ENCODE measurements at places on chromosomes 7 and 10.

DNA sequence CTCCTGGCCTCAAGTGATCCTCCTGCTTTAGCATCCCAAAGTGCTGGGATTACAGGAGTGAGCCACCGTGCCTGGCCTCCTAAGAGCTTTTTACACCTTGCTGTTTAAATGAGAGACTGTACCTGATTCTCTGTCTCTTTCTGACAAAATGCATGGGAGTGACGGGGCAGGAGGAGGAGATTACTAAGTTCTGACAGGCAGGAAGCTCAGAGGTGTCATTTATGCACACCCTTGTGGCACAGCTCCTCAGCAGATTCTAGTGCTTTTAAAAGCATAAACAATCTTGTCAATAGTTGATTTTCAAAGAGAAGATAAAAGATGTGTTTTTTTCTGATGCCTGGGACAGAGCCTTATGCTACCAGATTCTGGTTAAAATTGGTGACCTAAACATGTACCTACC is 39.7 kb upstream of the STEAP4 start:
- no peak for DNase-seq

DNA sequence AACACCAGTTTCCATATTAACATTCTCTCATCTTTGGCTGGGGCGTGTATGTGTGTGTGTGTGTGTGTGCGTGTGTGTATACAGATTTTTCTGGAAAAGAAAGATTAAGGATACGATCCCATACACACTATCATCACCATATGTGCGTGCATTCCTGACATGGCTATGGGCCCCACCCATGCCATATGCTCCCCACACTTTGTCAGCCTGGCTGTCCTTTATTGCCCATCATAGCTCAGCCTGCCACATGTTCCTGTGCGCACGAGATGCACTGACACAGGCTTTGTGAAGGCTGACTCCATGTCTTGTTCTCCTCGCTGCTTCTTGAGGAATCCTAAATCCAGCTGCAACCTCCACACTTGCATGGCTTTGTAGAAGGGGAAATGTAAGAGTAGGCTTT is 984.1 kb downstream of the LRMDA start:
- DNase-seq, result no peak

DNA sequence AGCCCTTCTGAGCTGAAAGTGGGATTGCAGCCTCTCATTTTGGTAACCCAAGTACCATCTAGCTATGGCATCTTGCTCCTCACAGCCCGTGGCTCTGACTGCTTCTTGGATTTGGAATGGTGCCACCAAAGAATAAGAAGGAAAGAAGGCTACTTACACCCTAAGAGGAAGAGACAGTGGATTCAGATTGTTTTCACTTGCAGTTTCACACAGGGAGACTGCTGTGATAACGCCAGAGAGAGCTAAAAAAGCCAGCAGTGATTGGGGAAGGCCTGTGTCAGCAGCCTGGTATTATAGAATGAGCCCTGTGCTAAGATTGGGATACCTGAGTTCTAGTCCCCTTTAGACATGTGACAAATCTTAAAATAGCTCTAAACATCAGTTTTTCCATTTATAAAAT is 3.6 kb upstream of the LRRC4 start:
- DNase-seq, result no peak

GRCh38 chr7:85828614-85829013 is 641.8 kb upstream of the SEMA3D start:
- no peak for DNase-seq

DNA sequence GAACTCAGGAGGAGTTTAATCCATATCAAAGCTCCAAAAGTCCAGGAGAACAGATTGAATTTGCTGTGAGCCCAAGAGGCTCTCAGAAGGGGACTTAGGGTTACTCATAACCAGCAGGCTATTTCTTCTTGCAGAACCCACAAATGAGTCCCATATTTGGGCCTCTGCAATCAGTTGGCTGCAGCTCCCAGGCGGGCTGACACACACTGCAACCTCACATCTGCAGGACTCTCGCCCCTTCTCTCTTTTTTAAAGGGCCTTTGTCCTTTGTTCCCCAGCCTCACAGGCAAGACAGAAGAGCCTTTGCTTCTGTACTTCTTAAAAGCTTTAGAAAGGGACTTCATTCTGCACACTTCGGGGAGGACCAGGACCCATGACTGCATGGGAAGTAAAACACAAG is 26.7 kb downstream of the CREB3L2 start:
- peak; percentile 70 for DNase-seq

- DNase-seq, result peak; percentile 44
These were observed 65.8 kb upstream of the FRMD4A start for GRCh38 chr10:14396411-14397048.
